ENCODE measurements at places on chromosomes 3 and 15. TPM values are rescaled to one million over a fixed set of nuclear protein-coding genes. Genes with fewer than 3 reads are reported as not detected.
A peak's percentile ranks its signal among the peaks of the same experiment; 100 is the strongest.

The CD200 gene
- 1.1 TPM for total RNA-seq

The C3orf33 gene
- 6.6 TPM for total RNA-seq

The CYP8B1 gene
- total RNA-seq = not detected

The SERPINI2 gene
- 0.41 TPM for total RNA-seq

The FOXB1 gene
- not detected for total RNA-seq

The XYLB gene
- total RNA-seq = 0.91 TPM

The FANCD2 gene
- total RNA-seq = 0.77 TPM

The CIP2A gene
- total RNA-seq = 1.6 TPM

The VPS39 gene
- total RNA-seq = 49.2 TPM

DNA sequence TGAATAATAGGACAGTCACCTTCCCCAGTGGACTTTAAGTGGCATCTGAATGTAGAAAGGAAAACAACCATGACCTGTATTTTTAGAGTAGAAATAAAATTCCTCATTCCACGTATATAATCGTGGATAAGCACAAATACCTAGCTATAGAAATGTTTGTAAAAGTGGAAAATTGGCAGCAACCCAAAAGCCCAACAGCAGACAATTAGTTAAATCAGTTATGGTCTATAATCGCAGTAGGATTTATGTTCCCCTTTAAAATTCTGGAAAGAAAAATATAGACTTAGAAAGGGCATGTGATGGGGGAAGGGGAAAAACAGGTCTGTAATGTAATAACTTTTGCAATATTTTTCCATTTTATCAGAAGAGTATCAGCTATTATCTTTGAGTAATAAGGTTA lies 241.9 kb upstream of the ST8SIA2 start:
- H3K27ac ChIP-seq = no peak overlapping the region
- peaks cover 76% of the 10 kb centered on the region for H3K36me3 ChIP-seq
- no peak overlapping the region for H3K4me3 ChIP-seq
- H3K4me1 ChIP-seq = no peaks in the 10 kb centered on the region

GRCh38 chr3:129950318-129951046 lies 24.0 kb upstream of the TRH start:
- H3K36me3 ChIP-seq = no peaks in the 10 kb centered on the region
- no peak for DNase-seq
- H3K4me3 ChIP-seq = no peak overlapping the region
- H3K4me1 ChIP-seq = no peaks in the 10 kb centered on the region

DNA sequence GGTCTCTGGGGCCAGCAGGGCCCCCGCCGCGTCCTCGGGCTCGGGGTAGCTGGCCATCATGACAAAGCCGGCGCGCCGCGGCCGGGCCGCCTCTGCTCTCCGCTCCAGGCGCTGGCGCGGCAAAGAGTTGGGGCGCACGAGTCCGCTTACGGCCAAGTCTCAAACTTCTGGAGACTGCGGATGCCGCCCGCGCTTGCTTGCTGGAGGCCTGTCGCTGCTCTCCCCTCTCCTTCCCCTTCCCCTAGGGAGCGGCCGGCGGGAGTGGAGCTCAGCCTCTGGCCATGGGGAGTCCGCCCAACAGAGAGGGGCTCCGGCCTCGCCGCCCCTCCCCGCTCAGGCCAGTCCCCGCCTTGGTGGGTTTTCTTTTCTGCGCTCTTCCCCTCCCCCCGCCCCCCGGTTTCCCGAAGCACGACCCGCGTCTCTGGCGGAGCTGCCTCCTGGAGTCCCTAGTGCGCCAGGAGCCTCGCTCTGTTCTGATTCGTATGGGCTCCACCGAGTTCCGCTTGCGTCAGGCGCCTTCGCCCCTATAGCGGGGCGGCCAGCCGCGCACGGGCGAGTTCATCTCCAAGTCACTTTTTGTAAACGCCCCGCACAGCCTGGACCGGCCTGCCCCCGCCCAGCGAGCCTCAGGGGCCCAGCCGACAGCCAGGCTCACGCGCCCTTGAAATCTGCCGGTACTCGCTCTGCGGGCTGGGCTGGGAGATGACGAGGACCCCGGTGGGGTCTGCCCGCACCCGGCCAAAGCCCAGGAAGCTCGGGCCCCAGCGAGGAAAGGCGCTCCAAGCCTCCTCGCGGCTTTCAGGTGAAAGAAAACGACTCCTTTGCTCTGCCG lies at the start of the genes FOXL2 and FOXL2NB:
Gene FOXL2 (minus strand): TSS at position 475 of the 832 bp plus-strand sequence. CDS start 415 bp downstream, at position 60.
Gene FOXL2NB (plus strand): TSS at position 555 of the 832 bp plus-strand sequence. CDS start 148 bp downstream, at position 703.
- DNase-seq = no peak
- peaks cover 100% of the 10 kb centered on the region for H3K27me3 ChIP-seq
- no peak within 1 kb of the TSS for H3K27ac ChIP-seq
- peak within 1 kb of the TSS; percentile 65 for H3K4me3 ChIP-seq
- H3K4me1 ChIP-seq = peaks cover 49% of the 10 kb centered on the region

DNA sequence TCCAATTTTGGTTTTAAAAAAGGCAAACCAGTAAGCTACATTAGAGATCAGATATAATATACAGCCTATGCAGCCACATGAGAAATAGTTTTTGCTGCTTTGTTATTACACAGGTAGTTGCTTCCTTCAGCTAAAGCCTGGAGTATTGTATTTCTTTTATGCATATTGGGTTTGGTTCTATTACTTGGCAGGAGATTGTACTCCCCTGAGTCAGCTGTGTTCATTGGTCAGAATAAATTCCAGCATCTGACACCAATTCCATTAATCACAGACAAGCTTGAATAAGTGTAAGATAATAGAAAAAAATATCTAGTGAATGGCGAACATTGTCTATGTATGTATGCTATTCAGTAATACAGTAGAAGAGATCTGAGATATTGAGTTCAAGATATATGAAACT lies 26.1 kb upstream of the ZCWPW2 start:
- H3K4me3 ChIP-seq = no peak overlapping the region
- H3K4me1 ChIP-seq = peaks cover 6% of the 10 kb centered on the region
- no peaks in the 10 kb centered on the region for H3K27me3 ChIP-seq
- DNase-seq = no peak
- no peak overlapping the region for H3K27ac ChIP-seq
- peaks cover 73% of the 10 kb centered on the region for H3K36me3 ChIP-seq

GRCh38 chr3:112605285-112605684 lies 35.7 kb downstream of the CCDC80 start:
- peaks cover 4% of the 10 kb centered on the region for H3K4me1 ChIP-seq
- H3K4me3 ChIP-seq = no peak overlapping the region
- H3K36me3 ChIP-seq = peaks cover 3% of the 10 kb centered on the region
- no peaks in the 10 kb centered on the region for H3K27me3 ChIP-seq
- no peak overlapping the region for H3K27ac ChIP-seq

DNA sequence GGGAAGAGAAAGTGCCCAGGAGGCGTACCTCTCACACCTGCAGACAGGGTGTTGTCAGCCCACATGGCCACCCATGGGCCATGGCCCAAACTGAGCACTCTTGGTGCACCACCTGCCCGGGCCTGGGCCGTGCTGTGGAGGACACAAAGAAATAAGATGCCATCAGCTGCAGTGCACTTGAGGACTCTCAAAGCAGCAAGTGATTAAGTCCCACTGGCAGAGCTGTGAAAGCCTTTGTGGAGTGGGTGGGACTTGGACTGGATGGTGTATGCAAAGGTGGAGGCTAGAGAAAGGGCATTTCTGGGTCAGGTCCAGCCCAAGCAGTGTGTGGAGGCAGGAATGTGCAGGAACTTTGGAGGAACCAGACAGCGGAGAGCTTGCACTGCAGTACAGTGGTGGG lies 122.3 kb downstream of the MEGF11 start:
- peaks cover 15% of the 10 kb centered on the region for H3K4me1 ChIP-seq
- H3K27me3 ChIP-seq = peaks cover 51% of the 10 kb centered on the region
- no peak overlapping the region for H3K4me3 ChIP-seq

DNA sequence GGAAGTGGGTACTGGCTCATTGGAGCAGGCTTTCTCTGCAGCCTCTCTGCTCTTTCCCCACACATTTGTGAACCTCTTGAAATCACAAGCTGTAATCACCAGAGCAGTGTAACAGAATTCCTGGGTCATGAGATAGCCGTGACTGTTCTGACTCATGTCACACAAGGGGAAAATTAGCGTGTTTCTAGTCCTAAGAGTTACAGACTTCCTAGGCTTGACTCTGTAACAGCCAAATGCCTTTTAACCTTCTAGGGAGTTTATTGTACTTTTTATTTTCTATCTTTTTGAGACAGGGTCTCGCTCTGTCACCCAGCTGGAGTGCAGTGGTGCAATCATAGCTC lies 54.7 kb upstream of the TRAK1 start:
- H3K4me1 ChIP-seq = peaks cover 98% of the 10 kb centered on the region
- H3K27me3 ChIP-seq = no peaks in the 10 kb centered on the region
- DNase-seq = no peak
- peak overlapping the region; percentile 14 for H3K4me3 ChIP-seq

DNA sequence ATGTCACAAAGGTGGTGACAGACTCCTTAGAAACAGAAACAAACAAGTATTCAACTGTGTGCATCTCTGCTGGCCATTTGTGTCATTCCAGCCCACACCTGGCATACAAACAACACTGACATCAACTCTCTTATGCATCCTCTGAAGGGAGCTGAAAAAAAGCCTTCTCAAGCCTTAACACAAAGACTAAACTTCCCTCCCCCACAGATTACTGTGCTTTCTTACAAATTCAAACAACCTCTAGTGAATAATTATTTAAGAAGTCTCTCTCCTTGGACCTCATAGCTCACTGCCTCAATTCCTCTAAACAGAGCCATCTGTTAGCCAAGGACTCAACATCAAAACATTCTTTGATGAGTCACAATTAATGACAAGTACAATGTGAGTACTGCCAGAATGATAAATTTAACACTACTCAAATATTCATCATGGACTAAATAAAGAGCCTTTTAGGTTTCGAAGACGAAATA lies 132.1 kb downstream of the WDR76 start:
- H3K36me3 ChIP-seq = no peaks in the 10 kb centered on the region
- H3K4me3 ChIP-seq = no peak overlapping the region
- H3K27me3 ChIP-seq = no peaks in the 10 kb centered on the region
- peaks cover 20% of the 10 kb centered on the region for H3K4me1 ChIP-seq
- DNase-seq = no peak

- no peaks in the 10 kb centered on the region for H3K27me3 ChIP-seq
- no peak overlapping the region for H3K4me3 ChIP-seq
- peaks cover 69% of the 10 kb centered on the region for H3K4me1 ChIP-seq
- H3K36me3 ChIP-seq = no peaks in the 10 kb centered on the region
Measured at GRCh38 chr15:68275165-68275746, 2.3 kb upstream of the FEM1B start.

GRCh38 chr3:100083209-100083608 lies 31.1 kb downstream of the FILIP1L start:
- H3K4me3 ChIP-seq = no peak overlapping the region
- no peak overlapping the region for H3K27ac ChIP-seq
- no peaks in the 10 kb centered on the region for H3K27me3 ChIP-seq
- DNase-seq = no peak

DNA sequence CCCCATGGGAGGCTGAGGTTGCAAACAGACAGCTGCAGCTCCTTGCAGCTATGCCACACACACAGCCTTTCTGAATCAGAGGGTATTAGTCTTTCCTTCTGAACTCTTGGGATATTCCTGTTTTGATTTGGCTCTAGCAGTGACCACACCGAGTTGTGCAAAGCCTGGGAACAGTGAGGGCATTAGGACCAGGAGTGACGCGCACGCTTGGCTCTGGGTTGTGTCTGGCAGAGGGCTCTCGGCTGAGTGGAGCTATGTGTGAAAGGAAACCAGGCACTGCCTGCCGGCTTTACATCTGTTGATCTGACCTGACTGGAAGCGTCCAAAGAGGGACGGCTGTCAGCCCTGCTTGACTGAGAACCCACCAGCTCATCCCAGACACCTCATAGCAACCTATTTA lies at the start of gene GALNT15:
Gene GALNT15 (plus strand): TSS at position 292 of the 400 bp plus-strand sequence. CDS start 472 bp downstream, outside the sequence.
- H3K27me3 ChIP-seq = peaks cover 4% of the 10 kb centered on the region
- H3K36me3 ChIP-seq = no peaks in the 10 kb centered on the region
- H3K4me3 ChIP-seq = peak within 1 kb of the TSS; percentile 64
- H3K27ac ChIP-seq = peak within 1 kb of the TSS; percentile 77
- H3K4me1 ChIP-seq = peaks cover 46% of the 10 kb centered on the region

DNA sequence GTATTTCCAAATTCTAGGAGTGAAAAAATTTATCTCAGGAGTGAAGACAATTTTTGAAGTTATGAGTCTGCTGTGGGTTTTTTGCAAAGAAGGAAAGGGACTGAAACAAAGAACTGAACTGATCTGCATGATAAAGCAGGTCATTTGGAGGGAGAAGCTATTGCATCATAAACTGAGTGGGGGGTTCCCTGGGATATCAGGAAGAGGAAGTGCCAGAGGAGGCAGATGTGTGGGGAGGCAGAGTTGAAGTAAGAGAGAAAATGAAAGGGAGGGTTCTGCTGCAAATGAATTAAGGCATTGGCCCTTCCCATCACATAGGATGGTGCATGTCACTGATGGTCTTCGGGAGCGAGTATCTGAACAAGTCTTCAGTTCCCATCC lies 379.2 kb downstream of the VPS13C start:
- no peaks in the 10 kb centered on the region for H3K36me3 ChIP-seq
- peaks cover 13% of the 10 kb centered on the region for H3K27me3 ChIP-seq
- H3K4me3 ChIP-seq = no peak overlapping the region
- no peak overlapping the region for H3K27ac ChIP-seq
- no peaks in the 10 kb centered on the region for H3K4me1 ChIP-seq

GRCh38 chr3:133361435-133361834 lies 38.4 kb upstream of the BFSP2 start:
- H3K4me1 ChIP-seq = no peaks in the 10 kb centered on the region
- H3K27ac ChIP-seq = no peak overlapping the region
- H3K27me3 ChIP-seq = no peaks in the 10 kb centered on the region
- no peaks in the 10 kb centered on the region for H3K36me3 ChIP-seq
- no peak for DNase-seq
- H3K4me3 ChIP-seq = no peak overlapping the region

GRCh38 chr15:40722934-40723333 lies 28.0 kb downstream of the RAD51 start:
- no peaks in the 10 kb centered on the region for H3K4me1 ChIP-seq
- no peak overlapping the region for H3K27ac ChIP-seq
- H3K4me3 ChIP-seq = no peak overlapping the region
- H3K36me3 ChIP-seq = no peaks in the 10 kb centered on the region
- DNase-seq = no peak

GRCh38 chr3:172359996-172360395 lies 88.3 kb downstream of the GHSR start:
- no peaks in the 10 kb centered on the region for H3K27me3 ChIP-seq
- peaks cover 40% of the 10 kb centered on the region for H3K36me3 ChIP-seq
- no peak for DNase-seq
- no peak overlapping the region for H3K27ac ChIP-seq
- H3K4me1 ChIP-seq = peaks cover 65% of the 10 kb centered on the region

DNA sequence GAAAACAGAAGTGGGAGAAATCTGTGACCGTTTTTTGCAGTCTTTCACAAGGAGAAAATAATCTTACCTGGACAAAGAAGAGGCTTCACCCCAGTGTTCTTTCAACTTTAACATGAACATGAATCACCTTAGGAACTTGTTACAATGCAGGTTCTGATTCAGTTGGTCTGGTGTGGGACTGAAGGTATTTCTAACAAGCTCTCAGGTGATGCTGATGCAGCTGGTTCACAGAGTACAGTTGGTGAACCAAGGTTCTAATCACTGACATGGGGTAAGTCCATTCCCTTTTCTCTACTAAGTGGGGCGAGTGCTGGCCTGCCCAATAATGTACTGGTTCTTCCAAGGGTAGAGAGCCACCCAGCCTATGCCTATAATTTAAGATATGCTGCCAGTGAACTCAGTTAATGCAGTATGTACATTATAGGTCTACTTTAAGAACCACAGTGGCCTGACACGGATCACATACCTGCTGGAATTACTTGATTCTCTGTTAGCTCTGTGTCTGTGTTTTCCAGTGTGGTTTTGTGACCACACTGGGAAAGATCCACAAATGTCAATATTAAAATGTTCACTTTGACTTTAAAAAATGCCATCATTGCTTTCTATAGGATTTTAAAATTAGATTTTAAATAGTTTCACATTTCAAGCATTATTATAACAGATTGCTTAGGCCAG lies 304.1 kb downstream of the ZNF621 start:
- no peak overlapping the region for H3K4me3 ChIP-seq
- no peaks in the 10 kb centered on the region for H3K36me3 ChIP-seq
- H3K27me3 ChIP-seq = no peaks in the 10 kb centered on the region
- DNase-seq = no peak
- peaks cover 11% of the 10 kb centered on the region for H3K4me1 ChIP-seq
- no peak overlapping the region for H3K27ac ChIP-seq

- H3K4me1 ChIP-seq = no peaks in the 10 kb centered on the region
- no peak overlapping the region for H3K4me3 ChIP-seq
- DNase-seq = no peak
- H3K36me3 ChIP-seq = no peaks in the 10 kb centered on the region
Measured at GRCh38 chr15:95278532-95279245, 1047.3 kb downstream of the MCTP2 start.
